Hypothalamus (tissue), 51 donors: ENCODE measurements at places on chromosomes 3 and 15.

GRCh38 chr15:73818308-73818985 is 54.9 kb upstream of the TBC1D21 start:
- peak; percentile 15 for DNase-seq

- DNase-seq = no peak
Observed at GRCh38 chr3:28326458-28326926, 22.0 kb upstream of the ZCWPW2 start.

DNA sequence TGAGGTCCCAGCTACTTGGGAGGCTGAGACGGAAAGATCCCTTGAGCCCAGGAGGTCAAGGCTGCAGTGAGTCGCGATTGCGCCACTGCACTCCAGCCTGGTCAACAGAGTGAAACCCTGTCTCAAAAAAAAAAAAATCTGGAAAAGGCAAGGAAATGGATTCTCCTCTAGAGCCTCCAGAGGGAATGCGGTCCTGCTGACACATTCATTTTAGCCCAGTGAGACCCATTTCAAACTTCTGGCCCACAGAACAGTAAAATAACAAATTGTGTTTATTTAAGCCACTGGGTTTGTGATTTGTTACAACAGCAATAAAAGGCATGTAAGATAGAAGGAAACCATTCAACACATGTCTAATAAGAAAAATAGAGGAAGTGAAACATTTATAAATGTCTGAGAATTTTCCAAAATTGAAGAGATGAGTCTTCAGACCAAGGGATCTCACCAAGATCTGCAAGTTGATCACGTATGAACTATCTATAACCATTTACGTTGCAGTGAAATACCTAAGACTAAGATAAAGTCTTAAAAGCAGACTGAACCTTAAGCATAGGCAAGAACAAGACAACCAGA is at the start of gene HTR3E:
Gene HTR3E, plus strand, starts transcription at position 254 of the 573 bp plus-strand sequence. CDS start 466 bp downstream, outside the sequence.
- DNase-seq = no peak

GRCh38 chr3:183779896-183780465 is 45.4 kb downstream of the MAP6D1 start:
- DNase-seq = no peak

DNA sequence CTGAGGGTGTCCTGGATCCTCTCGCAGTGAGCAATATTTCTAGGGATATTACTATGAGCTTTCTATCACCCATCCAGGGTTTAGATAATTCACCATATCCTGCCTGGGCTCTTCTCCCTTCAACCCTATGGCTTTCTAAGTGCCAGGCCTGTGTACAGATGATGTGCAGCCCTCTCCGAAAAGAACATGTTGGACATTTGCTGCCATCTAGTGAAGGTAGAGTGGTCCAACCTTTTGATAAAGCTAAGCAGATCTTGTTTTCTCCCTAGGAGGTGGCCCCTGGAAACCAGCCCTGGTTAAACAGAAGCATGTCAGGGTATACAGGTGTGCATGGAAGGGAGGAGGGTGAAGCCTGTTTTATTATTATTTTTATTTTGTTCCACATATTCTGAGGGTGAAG is 27.9 kb upstream of the SCN10A start:
- DNase-seq = no peak

GRCh38 chr3:155657161-155657560 is 87.7 kb downstream of the PLCH1 start:
- DNase-seq = no peak

DNA sequence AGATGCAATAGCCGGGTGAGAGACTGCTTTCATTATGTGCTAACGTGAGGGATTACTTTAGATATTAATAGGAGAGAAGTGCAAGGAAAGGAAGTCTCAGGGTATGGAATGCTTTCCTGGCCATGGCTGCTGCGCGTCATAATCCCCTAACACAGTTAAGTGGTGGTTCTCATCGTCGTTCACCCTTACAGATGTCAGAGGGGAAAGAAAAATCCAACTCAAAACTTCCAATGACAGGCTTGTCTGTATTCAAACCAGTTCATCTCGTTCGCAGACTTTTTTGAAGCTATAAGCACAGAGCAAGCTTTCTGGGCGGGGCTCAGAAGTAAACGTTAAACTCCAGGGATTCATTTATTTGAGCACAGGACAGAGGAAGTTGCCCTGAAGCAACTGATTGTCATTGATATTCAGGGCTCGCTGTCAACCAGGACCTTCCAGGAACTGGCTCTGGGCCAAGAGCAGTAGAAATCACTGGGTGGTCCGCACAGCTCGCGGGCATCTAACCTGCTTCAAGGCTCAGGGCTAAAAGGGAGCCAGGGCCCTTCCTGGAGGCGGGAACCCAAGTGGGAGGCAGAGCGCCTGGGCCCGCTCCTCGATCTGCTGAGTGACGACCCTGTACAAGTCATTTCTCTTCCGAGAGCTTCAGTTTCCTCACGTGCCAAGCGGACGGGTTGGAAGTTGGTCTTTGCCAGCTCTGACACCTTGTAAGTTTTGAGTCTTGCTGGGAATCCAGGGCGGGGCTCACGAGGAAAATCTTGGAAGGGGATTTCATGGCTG is 1.1 kb upstream of the LPP start:
- DNase-seq = no peak

GRCh38 chr15:74027688-74028087 is 33.2 kb downstream of the PML start:
- DNase-seq = no peak

DNA sequence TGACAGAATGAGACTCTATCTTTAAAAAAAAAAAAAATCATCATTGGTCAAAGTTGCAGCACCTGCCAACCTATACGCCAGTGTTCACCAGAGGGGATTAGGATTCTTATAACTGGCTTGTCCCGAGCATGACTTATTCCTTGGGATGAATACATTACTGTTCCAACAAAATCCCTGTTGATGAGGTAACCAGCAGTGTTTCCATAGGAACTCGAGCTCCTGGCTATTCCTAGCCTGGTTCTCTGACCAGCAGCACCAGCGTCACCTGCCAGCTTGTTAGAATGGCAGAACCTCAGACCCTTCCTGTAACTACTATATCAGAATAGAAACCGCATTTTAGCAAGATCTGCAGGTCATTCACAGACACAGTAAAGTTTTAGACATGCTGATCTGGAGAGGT is 364.4 kb downstream of the PTPRG start:
- no peak for DNase-seq

DNA sequence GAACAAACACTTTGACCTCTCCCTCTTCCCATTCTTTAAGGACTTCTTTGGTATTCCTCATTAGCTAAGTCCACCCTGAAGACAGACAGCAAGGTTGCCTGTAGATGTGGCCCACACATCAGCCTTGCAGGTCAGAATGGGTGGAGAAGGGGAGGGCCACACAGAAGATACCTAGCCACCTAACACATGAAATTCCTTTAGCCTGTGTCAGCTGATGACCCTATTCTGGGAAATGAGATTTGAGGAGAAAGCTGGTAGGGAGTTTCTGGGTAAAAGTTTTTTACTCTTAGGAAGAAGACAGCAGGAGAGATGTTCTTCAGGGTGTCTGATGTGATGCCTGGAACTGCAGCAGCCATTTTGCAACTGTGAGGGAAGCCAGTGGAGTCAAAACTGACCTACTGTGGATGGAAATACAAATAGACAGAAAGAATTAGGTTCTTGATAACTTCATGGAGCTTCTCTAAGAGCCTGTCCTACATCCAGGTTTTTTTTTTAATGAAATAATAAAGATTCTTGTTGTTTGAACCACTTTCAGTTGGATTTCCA is 17.8 kb upstream of the SMAD6 start:
- no peak for DNase-seq

DNA sequence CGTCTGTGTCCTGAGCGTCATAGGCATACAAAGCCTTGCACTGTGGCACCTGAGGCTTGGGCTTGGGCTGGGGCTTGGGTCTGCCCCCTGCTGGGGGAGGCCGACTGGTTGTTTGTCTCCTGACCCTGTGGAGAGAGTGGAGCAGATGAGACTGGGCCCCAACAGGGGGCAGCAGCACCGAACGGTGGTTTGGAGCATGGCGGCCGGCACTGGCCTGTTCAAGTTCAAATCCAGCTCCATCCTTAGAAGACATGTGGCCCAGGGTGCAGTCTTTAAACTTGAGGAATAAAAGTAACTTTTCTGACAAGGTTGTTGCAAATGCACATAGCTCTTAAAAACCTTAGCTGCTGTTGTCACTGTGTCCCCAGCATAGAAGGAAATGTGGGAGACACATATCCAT is 33.3 kb downstream of the CCNB2 start:
- DNase-seq = no peak

- no peak for DNase-seq
Observed at GRCh38 chr3:31103623-31104180, 209.2 kb upstream of the GADL1 start.

DNA sequence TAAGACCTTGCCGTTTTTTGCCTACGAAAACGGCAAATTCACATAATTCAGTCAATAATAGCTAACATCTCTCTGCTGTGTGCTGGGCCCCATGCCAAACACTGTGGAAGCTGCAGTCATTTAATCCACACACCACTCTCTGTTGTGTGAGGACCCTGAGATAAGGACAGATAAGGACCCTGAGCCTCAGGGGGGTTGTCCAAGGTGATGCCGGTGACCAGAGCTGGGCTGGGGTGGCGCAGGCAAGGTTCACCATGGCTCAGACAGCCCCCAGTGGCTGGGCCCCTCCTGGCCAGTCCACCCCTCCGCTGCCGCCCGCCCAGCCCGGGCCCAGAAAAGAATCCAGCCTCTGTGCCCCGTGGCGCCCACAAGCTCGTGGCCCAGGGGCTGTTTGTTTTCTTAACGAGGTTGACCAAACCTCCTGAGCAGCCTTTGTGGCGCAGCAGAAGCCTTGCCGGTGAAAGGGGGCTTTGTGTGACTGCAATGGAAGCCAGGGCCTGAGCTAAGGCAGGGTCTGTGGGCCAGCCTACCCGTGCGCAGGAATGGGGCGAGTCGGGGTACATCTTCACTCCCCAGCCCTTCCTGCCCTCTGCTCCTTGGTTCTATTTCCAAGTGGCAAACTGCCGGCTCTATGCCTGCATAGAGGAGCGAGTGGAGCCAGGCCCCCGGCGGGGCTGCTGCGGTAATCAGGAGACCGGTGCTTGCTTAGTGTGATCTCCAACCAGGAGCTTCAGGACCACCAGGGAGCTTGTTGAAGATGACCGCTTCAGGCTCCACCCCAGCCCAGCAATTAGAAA is 4.4 kb upstream of the SNX22 start:
- DNase-seq = no peak

GRCh38 chr15:90233387-90234095 is at the start of gene CIB1:
TSS of gene CIB1 (minus strand) at chr15:90233941. CDS start at chr15:90233885, 56 bp downstream.
- peak; percentile 98 for DNase-seq

DNA sequence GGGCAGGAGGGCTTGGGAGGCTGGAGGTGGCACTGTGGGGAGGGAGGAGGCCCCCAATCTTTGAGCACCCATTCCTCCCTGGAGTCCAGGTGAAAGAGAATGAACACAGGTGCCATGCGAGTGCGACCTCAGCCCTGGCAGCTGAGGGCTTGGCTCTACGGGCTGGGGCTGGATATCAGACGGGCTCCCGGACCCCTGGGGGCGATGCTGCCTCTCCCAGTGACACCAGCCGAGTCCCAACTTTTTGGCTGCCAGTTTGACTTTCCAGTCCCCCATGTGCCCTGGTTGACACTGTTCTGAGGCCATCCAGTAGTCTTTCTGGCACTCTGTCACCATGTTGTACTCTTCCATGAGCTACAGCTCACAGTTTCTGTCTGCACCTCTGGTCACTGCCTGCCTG is 1.2 kb downstream of the VILL start:
- DNase-seq = no peak

DNA sequence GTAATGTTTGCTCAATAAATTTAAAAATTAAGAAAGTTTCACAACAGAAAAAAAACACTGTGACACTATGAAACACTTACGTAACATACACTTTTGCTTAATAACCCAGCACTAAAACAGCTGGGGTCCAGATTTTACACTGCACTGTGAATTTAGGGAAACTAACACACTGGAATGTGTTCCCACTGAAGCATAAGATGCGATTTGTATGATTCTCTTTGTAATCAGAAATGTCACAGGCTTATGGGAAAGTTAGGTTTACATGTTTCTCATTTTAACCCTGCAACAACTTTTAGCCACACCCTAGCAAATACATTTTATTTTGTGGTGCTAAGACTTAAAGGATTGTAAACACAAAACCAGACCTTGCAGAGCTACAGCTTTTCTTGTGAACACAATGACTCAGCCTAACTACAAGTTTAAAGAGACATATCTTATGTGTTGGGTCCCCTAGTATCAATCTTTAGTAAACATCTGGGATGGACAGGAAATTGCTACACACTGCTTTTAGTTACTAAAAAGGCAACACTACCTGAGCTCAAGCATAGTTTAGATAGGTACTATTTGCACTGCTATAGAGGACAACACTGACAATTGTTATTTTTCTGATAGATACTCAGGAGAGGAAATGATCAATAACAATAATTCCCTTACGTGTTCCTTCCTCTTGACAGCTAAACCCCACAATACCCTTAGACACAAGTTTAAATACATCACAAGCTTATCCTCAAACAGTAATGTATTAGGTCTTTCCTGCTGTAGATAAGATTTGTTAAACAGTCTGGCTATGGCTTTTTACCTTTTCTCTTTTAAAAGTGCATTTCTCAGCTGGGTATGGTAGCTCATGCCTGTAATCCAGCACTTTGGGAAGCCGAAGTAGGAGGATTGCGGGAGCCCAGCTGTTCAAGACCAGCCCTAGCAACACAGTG is 3.8 kb downstream of the PLD1 start:
- no peak for DNase-seq

DNA sequence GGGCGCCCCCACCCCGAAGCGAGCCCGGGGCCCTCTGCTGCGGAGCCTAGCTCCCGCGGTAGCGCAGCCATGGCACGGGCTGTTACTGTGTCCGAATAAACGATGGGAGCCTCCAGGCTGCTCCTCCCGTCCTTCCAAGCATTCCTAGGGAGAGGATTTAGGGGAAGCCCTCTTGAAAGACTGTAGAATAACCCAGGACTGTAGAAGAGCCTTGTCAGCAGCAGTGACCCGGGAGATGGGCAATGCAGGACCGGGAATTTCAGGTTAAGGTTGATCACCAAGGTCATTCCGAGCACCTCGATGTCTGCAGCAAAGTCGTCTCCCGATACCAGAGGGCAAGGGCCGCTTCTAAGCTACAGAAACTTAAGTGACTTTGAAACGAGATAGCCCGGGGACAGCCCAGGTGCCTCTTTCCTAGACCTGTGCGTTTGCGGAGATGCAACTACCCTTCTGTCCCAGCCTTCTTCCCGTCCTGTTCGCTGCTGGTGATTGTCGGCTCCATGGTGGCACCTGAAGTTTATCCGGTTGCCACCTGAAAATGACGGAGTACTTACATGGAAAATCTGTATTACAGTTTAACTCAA is 753 bp upstream of the MYO5A start:
- peak; percentile 44 for DNase-seq

DNA sequence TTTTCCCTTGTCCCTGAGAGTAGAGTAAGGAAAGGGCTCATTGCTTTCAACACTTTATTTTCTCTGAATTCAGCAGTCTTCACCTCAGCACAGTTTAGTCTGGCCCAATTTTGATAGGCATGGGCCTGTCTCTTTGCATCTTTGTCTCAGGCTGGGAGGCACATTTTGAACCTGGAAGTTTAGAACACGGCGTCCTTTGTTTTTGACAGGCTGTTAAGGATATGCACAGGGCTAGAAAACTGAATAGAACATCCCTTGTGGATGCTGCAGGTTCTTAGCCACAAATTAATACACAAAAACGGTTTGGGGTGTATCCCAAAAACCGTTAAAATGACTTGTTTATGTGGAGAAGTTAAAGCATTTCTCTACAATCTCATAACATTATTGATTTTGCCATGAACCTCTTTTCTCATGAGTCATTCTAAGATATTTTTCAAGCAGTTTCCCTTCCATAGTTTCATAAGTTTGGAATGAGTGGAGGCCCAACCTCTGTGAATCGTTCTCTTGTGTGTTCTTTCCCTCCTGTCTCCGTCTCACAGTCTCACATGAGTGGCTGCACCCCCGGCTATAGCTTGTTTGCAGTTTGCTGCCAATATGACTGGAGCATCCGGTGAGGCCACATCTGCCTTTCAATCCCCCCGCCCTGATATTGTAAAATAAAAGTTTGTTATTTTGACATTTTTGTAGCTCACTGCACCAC is 192.9 kb upstream of the EIF1B start:
- no peak for DNase-seq
